Activated CD8-positive, alpha-beta memory T cell treated with anti-CD3 and anti-CD28 coated beads, Interleukin-2, amount 50 U/mL, for 4 hours (primary cell): ENCODE measurements at places on chromosomes 5 and 9.

DNA sequence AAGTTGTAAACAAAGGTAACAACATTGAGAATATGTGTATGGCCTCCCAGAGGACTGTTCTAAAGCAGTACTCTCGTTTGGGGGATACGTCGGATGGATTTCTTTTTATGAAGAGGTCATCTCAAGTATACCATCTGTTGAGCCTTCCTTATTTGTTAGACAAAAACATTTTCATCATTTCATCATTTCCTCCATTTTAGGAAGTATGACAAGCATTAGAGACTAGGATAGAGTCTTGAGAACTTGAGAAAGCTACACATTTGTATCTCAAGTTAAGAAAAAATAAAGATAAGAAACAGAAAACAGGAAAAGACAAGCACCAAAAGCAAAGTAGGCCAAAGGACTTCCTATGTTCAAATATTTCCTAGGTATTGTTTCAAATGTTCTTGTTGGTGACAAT lies 307.0 kb downstream of the EFNA5 start:
- no peak for DNase-seq

- DNase-seq, result no peak
These were observed 13.3 kb upstream of the GADD45G start for GRCh38 chr9:89591274-89592212.

DNA sequence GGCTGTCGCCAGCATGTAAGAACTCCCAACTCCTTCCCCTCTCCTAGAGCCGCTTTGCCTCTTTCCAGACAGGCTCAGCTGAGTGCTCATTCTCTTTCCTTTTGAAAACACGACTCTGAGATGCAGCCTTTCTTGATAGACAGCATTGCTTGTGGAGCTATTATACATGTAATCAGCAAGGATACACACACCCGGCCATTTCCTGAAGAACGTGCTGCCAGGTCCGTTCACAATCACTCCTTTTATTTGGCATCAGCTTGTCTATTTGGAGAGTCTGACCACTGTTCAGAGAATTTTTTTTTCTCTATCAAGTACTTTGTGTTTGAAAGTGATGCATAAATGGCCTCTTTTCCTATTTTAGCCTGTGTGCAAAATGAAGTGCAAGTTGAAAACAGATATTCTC lies 328.7 kb downstream of the MARCHF11 start:
- DNase-seq, result no peak

DNA sequence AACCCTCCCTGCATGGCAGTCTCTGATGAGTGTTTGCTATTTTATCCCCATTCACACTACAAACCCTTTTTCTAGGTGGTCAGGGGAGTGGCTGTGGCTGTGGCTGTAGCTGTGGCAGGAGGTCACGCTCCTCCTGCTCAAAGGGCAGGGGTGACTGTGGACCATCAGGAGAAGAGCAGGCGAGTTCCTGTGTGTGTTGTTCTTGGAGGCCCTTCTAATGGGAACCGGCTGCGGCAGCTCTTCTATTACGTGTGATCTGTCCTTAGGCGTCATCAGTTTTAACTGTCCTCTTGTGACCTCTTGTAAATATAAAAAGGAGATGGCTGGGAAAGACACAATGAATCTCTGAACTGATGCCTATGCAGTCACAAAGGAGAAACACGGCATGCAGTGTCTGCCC lies 65.1 kb downstream of the ANKH start:
- no peak for DNase-seq

DNA sequence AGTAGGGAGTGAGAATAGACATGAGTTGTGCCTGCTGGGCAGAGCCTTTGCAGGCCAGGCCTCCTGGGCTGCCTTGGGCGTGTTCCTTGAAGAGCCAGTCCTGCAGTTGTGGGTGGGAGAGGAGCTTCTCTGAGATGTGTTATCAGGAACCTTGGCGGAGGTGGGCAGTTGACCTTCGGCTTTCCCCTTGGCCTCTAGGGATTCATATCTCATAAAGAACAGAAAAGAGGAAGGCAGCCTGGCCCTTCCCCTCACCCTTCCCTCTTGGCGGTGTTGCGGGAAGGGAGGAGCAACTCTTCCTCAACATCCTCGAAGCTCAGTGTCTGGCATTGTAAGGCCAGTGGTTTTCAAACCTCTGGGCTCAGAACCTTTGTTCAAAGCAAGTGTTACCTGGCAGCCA lies 59.2 kb downstream of the DAPK1 start:
- no peak for DNase-seq

DNA sequence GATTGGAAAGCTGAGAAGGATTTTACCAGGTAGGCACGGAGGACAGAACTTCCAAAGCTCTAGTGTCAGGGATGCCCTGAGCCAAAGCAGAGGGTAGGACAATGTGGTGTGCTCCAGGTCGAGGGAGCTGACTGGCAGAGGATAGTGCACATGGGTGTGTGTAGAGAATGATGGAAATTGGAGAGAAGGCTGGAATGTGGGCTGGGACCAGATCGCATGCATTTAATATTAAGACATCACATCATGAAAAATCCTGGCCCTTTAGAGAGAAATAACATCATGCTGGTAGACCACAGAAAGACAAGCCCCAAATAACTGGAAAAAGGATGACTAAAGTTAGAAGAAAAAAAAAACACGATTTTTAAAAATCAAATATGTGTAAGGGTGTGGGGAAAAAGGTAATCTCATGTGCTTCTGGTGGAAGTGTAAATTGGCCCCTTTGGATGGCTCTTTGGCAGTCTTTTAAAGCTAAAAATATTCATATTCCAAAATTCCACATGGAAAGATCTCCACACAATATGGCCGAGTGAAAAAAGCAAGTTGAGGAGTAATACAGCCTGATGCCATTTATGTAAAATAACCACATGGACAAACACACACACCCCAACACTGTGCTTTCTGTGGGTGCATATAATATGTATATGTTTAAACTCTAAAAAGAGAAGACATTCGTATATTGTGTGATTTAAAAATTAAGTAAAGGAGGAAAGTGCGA lies 67.0 kb upstream of the TGFBR1 start:
- DNase-seq, result no peak

- no peak for DNase-seq
These were observed 492.5 kb upstream of the SGCD start for GRCh38 chr5:155834271-155834975.

DNA sequence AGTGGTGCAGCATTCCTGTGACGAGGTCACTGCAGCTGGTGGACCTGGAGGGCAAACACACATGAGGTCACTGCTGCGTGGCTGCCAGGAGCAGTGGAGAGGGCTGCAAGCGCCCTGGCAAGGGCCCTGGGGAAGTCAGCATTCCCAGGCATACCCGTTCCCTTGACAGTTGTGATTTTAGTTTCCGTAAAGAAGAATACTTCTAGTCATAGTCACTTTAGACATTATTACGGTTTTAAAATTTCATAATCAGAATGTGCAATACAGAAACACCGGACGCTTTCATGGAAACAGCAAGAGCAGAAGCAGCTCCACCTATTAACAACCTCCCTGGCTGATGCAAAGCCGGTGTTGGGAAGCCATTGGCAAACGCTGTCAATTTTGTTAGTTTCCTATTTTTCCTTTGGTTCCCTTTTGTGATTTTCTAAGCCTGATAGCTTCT lies 129.8 kb downstream of the GADD45G start:
- DNase-seq, result no peak

GRCh38 chr5:77329664-77330430 lies 119.4 kb downstream of the PDE8B start:
- DNase-seq, result no peak

DNA sequence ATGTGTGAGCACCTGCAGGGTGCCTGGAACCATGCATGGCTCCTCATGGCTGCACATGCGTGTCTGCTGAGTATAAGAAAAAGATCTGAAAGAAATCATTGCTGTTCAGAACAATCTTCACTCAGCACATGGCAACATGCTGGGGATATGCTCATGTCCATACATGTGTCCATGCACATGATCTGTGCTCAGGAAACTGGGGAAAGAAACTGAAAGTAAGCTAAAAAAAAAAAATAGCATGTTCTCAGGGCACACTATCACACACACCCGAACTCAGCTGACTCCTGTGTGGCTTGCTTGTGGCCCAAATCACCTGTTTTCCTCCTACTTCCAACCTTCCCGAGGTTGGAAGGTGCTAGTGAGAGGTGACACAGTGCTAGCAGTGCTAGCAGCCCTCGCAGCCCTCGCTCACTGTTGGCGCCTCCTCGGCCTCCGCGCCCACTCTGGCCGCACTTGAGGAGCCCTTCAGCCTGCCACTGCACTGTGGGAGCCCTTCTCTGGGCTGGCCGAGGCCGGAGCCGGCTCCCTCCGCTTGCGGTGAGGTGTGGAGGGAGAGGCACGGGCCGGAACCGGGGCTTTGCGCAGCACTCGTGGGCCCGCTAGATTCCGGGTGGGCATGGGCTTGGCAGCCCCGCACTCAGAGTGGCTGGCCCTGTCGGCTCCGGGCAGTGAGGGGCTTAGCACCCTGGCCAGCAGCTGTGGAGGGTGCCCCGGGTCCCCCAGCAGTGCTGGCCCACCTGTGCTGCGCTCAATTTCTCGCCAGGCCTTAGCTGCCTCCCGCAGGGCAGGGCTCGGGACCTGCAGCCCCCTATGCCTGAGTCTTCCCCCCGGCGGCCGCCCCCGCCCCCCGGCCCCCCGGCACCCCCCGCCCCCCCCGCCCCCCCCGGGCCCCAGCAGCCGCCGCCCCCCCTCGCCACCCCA lies 76.0 kb downstream of the GADD45G start:
- DNase-seq, result no peak

DNA sequence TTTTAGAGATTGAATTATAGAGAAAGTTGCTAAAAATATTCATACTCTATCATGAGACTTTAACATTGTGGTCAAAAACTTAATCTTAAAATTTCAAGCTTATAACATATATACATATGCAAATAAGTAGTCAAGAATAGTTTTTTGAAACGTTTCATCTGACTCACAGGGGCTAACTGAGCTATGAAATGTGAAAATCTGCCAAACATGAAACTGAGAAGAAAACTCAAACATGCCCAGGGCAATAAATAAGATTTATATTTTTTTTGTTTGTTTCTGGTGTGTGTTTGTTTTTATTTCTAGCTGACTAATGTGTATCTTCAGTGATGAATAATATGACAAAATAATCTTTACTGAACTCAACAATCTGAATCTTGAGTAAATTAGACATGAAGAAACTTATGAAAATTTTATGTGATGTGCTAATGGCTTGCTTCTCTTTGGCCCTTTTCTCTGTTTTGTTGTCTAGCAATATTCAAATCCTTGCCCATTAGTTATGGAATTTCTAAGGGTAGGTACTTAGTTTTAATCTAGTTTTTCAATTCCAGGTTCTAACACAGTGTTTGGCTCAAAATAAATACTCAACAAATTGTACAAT lies 99.9 kb downstream of the FAM174A start:
- no peak for DNase-seq

DNA sequence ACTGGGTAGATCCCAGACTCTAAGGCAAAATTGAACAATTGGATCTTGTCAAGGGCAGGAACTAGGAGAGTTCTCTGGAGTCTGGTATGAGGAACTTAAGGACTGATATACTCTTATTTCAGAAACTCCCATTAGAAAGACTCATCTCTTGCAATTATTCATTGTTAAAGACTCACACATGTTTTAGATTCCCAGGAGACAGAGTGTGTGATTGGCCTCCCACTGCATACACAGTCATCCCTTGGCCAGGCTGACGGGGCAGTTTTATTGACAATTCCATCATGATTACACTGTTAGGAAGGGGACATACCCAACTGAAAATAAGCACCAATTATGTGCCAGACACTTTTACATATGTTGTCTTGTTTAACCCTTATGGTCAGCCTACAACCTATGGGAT lies 347.2 kb downstream of the DMAC1 start:
- no peak for DNase-seq

- DNase-seq, result no peak
These were observed 368.4 kb downstream of the IRX2 start for GRCh38 chr5:2382776-2383697.

DNA sequence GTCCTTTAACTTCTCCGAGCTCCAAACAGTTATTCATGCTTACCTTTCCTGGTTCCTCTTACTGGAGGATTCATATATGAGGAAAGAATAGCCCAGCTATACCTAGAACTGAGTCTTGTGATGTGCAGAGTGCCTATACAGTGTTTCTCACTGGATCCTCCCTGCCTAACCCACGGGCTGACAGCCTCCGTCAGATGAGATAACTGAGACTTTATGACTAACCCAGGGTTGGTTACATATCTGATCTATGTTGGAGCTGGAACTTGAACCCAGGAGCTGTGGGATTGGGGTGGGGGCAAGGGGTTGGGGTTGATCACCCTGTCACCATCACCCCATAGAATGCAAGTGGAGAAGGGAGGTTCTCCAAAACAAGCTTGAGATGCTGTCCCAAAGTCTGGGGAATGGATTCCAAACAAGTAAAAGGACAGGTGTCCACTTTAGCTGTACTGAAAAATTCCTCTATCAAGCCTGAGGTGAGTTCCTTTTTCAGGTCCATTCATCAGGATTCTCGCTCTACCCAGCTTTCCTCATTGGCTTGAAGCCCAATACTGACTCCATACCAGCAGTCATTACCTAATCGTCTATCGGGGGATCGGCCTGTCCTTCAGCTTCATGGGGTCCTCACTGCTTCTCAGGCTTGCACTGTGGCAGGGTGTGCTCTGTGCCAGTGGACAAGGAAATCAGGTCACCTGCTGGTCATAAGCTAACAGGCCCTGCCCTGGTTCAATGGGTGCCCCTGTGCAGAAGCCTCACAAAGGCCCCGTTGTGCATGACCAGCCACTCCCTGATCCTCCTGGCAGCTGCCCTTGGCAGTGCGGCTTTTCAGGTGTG lies 100.6 kb downstream of the ARHGAP26 start:
- no peak for DNase-seq

DNA sequence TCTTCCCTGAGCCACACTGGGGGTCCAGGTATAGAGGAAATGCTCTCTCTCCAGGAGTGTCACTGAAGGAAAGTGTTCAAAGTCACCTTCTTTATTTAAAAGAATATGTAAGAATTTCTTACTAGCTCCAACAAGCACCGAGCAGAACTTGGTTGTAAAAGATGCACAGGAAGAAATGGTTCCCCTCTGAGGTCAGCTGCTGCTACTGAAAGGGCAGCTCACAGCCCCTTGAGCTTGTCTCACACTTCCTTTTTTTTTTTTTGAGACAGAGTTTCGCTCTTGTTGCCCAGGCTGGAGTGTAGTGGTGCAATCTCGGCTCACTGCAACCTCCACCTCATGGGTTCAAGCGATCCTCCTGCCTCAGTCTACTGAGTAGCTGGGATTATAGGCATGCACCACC lies 77.2 kb downstream of the PRRT1B start:
- no peak for DNase-seq

GRCh38 chr9:4022435-4023067 lies 277.3 kb downstream of the GLIS3 start:
- DNase-seq, result no peak

DNA sequence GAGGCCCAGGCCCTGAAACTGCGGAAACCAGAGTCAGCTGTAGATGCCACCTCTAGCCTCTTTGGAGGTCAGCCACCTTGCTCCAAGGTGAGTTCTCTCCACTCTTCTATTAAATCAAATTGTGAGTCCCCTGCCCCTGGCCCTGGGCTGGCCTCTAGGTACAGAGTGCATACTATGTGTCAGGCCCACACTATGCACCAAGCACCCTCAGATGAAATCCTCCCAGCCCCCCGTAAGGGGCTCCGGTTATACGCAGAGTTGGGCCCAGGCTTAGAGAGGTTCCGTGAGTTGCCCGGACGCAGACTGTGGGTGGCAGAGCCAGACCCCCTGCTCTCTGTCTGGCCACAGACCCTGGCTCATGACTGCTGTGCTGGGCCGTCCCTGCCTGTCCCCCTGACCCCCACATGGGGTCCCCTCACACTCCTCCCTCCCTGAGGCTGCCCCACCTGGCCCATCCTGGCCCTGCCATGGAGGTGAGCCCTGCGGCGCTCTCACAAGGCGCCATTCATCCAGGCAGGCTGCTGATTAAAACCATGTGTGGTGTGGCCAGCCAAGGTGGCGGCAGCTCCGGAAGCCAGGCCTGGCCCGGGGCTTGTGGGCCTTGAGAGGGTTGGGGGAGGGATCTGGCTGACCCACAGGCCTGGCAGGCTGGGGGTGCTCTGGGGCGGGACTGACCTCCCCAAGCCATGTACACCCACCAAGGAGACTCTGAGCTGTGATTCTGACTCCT lies 65.5 kb upstream of the SYNPO start:
- DNase-seq, result no peak
